Fibroblast of upper back skin (primary cell): ENCODE measurements at places on chromosomes 1 and 21.
A peak's percentile ranks its signal among the peaks of the same experiment; 100 is the strongest.

GRCh38 chr1:154994591-154994990 is 1.2 kb downstream of the LENEP start:
- DNase-seq: no peak

DNA sequence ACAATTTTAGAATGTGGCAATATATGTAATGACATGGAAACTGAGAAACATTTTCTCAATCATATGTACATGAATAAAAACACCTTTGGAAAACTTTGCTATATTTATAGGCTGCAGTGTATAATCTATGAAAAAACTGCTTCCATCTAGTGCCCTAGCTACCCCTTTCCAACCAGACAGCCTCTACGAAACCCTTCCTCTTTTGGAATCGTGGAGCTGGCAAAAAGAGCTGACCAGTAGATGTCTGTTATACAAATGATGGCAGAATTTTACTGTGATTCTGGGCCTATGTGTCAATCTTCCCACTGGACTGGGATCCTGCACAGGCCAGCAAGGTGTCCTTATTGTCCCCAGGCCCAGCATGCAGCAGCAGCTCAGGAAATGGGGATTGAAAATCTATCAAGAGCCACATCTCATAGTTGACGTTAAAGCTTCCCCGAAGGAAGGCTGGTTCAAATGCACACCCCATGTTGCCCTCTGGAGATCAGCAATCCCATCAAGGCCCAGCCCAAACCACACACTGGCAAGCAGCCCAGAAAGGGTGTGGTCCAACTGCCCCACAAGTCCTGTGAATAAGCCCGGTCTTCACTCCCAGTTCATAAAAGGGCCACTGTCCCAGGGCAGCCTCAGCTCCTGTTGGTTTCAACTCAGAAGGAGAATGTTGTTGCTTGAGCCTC is 8.8 kb upstream of the FAM20B start:
- peak; percentile 80 for DNase-seq

GRCh38 chr1:13487143-13487868 is 26.5 kb downstream of the LRRC38 start:
- DNase-seq: no peak

- DNase-seq: no peak
These were observed 104.8 kb downstream of the NPHP4 start for GRCh38 chr1:5887349-5887970.

DNA sequence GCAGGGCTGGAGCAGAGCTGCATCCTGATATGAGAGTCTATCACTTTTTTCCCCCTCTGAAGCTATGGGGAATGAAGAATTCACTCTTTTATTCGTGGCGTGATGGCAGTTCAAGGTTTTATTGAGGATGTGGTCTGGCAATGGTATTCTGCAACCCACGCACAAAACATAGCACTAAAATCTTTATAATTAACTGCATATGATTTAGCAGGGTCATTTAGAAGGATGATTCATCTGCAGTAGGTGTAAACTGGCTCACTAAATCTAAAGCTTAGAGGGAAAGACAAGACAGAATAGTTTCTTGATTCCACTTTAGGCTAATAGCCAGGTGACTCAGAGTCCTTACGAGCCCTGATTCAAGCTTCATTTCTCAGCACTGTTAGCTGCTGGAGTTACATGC is 25.0 kb upstream of the CHRM3 start:
- DNase-seq: peak; percentile 98

- DNase-seq: no peak
These were observed 4.1 kb upstream of the TPRG1L start for GRCh38 chr1:3620708-3621107.

GRCh38 chr1:209576392-209577197 is 6.9 kb upstream of the CAMK1G start:
- peak; percentile 64 for DNase-seq

DNA sequence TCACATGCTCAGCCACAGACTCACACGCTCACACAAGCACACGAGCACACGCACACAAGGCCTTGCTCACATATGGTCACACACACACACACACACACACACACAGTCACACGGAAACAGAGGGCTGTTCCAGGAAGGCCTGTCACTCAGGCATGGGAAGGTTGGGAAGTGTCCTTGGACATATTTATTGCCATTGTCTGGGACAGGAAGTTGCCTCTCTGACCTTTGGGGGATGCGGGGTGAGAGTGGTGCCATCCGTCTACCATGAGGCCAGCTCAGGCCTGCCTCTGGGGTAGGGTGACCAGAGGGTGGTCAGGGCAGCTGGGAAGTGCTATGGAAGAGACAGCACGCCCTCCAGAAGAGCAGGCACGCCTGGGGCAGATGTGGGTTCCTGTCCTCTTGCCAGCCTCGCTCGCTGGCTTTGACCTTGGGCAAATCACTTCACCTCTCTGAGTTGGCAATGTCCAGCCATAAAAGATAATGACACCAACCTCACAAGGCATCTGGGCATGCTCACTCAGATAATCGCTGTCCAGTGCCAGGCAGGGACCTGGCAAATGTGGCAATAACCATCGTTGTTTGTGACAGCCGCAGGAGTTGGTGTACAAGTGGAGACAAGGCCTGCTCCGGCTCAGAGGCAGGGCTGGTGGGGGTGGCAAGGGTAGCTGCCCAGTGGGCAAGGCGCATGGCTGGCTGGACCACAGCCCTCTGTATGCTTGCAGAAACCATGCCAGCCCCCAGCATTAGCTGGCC is 8.0 kb upstream of the GUCA2A start:
- DNase-seq: no peak

DNA sequence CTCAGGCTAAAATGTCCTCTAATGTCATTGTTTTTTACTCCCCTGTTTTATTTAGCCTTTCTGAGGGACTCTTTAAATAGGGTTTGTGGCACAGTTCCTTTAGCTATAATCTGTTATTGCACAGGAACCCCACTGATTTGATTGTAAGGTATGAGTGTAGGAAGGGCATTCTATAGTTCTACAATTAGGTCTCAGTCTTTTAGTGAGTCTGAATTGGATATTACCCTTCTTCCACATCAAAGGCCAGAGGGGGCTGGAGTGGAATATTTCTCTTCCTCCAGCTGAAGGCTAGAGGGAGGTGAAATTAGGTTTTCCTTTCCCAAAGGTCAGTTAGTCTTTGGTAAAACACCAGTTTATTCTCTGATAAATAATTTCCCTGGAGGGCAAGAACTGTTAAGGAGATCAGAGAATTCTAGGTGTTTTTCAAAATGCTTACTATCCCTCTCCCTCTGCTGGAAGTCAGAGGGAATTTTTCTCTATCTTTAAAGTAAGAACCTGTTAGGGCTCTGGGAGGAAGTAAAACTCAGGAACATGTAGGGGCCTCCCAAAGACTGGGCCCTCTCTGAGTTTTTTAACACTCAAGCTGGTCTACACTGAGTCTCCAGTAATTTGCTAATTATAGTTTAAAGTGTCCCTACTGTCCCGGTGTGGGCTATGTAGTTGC is 176.3 kb upstream of the ZNHIT6 start:
- DNase-seq: peak; percentile 50

DNA sequence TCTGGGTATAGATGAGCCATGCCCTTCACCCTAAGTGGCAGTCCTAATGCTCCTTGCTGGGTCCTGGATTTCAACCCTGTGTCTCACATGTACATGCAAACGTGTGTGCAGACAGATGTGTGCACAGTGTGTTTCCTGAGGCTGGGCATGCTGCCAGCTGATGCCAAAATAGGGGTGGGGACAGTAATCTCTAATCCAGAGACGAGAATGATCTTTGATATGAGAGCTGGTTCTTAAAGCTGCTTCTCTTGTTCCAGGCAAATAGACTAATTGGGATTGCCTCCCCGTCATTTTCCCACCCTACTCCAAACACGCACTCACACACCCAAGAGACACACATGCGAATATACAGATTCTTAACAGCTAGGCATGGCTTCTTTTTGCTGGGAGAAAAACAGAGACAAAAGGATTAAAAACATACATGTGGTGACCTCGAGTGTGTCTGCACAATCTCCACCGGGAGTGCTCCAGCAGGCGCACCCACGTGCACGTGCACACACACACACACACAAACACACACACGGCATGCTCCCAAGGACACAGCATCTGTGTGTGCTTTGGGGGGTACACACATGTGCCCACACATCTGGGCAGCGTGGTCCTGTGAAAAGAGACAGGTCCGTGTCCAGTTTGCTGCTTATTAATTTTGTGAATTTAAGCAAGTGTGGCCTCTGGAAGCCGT is 102.1 kb upstream of the ZBTB40 start:
- DNase-seq: no peak

- peak; percentile 69 for DNase-seq
These were observed 89.8 kb upstream of the KCNE2 start for GRCh38 chr21:34274001-34274400.
